ENCODE measurements at places on chromosomes 3 and 15.

GRCh38 chr15:94300612-94301011, 69.3 kb downstream of the MCTP2 start:
- no peak for DNase-seq

- no peak for DNase-seq
Measured at GRCh38 chr15:50244153-50244552, 21.4 kb downstream of the HDC start.

- DNase-seq = no peak
Measured at GRCh38 chr3:80733522-80734176, 965.9 kb upstream of the ROBO1 start.

GRCh38 chr3:16061491-16061890, 113.0 kb upstream of the GALNT15 start:
- DNase-seq = no peak

DNA sequence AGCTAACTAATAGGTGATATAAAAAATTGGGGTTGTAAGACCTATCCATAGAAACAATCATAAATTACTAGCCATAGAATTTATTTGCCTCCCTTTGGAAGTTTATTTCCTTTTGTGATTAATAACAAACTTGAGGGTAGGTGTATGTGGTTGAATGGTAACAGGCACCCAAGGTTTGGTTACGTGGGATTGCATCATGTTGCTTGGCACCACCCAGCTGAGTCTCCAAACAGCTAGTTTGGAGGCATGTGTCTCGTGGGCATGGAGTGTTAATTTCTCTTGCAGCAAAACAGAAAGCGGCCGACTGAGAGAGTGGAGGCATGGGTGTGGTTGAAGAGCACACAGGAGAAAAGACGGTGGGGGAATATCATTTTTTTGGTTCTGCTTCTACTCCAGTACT, 441.4 kb downstream of the CNTN4 start:
- no peak for DNase-seq

All from globus pallidus (tissue), 1 donor.